Activated T-cell treated with anti-CD3 and anti-CD28 coated beads, Interleukin-2, amount 50 U/mL, for 72 hours (primary cell): ENCODE measurements at places on chromosomes 3 and 15.

- no peak for DNase-seq
Observed at GRCh38 chr3:58020783-58021071, 12.5 kb downstream of the FLNB start.

- DNase-seq, result no peak
Observed at GRCh38 chr3:50203113-50203808, 1.8 kb upstream of the SLC38A3 start.

GRCh38 chr3:74845081-74845480, 230.6 kb upstream of the CNTN3 start:
- no peak for DNase-seq

- no peak for DNase-seq
Observed at GRCh38 chr3:58202917-58203360, 7.8 kb downstream of the DNASE1L3 start.

- no peak for DNase-seq
Observed at GRCh38 chr3:112956351-112956750, 18.6 kb downstream of the CD200R1 start.

GRCh38 chr3:38521391-38521987, 25.3 kb downstream of the EXOG start:
- DNase-seq, result peak; percentile 42

DNA sequence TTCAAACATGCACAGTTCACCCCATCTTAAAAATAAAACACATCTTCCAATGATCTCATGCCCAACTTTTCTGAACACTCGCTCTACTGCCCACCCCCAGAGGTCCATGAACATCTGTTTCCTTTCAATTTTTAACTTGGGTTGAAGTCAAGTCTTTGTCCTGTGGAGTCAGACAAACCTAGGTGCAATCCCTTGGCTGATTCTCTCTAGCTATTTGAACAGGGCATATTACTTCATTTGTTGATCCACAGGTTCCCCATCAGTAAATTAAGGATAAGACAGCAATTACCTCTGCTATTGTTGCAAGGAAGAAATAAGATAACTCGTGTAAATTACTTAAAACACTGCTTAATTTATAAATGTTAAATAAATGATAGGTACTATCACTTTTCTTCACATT, 180.1 kb downstream of the CNTN3 start:
- no peak for DNase-seq

DNA sequence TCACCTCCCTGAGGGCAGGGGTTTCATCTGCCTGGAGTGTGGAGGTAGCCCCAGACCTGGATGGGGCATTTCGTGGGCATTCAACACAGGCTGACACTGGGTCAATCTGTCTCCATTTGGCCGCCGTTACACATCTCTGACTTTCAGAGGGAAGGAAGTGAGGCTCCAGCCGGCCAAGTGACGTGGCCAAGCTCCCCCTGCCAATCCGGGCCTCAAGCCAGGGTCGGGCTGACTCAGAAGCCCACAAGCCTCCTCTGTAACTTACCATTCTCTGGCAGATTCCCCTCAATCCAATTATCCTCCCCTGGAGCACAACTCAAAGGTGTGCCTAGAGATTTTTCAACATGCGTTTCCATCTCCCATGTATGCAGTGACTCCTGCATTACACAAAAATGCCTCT, 227.6 kb downstream of the KLF13 start:
- no peak for DNase-seq

- no peak for DNase-seq
Observed at GRCh38 chr3:43768381-43768973, 77.7 kb downstream of the ABHD5 start.

DNA sequence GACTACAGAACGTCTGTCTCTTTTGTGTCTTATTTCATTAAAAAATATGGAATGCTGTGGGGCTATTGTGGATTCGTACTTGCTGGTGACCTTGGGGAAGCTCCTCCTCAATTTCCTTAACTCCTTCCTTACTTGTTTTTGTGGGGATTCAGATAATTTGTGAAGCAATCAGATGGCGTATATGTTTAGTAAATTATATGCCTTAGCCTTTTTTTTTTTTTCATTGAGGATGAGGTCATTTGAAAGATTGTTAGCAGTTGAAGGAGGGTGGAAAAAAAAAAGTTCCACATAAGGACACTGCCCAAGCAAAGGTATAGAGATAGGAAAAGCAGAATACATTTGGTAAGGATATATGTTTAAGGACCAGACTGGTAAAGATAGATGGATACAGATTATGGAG, 3.3 kb downstream of the RNF13 start:
- DNase-seq, result no peak

DNA sequence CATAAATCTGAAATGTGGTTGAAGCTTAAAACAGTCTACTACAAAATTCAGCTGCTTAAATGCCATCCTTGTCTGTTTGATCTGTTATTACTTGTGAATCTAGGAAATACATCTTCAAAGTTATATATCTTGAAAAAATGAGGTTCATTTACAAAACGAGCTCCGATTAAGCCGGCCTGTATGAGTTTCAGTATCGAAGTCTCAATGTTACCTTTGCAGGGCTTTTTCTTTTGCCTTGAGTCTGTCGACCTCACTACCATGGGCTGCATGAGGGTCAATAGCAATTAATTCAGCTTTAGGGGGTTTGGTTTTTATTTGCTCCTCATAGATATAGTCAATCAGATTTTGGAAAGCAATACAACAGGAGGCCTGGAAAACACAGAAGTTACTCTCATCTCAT, 23.2 kb downstream of the ERICH6 start:
- no peak for DNase-seq
